ENCODE measurements at places on chromosomes 1 and 21. TPM values are rescaled to one million over a fixed set of nuclear protein-coding genes. Genes with fewer than 3 reads are reported as not detected.
A peak's percentile ranks its signal among the peaks of the same experiment; 100 is the strongest.

RPTN gene
- total RNA-seq: 0.09 TPM

IL23R gene
- not detected for total RNA-seq

DNA sequence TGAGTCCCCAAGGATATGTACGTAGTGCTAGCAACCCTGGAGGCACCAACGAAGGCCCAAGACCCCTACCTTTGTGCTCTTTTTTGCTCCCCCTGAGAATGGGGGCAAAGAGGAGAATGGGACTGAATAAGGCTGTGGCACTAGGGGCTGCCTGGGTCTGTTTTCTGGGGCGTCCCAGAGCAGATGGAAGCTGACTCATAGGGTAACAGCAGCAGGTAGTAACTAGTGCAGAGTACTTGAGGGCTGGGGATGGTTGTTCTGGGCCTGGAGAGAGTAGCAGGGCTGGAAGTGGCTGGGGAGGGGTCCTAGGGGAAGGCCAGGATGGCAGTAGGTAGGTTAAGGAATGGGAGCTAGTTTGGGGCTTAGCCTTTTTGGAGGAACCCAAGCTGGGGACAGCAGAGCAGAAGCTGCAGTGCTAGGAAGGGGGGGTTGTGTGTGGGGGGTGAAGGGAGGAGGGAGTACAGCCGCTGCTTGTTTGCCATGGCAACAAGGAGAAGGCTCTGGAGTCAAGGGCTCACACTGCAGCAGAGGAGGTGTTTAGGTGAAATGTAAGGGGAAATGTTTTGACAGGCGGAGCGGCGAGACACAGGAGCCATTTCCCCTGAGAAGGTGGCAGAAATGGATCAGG is 1.8 kb downstream of the NCDN start:
- no peak overlapping the region for H3K4me3 ChIP-seq
- DNase-seq: no peak
- H3K4me1 ChIP-seq: peaks cover 36% of the 10 kb centered on the region
- H3K27ac ChIP-seq: no peak overlapping the region
- no peaks in the 10 kb centered on the region for H3K27me3 ChIP-seq
- peaks cover 8% of the 10 kb centered on the region for H3K36me3 ChIP-seq

GRCh38 chr1:38071312-38072256 is 25.0 kb upstream of the POU3F1 start:
- H3K27me3 ChIP-seq: peaks cover 9% of the 10 kb centered on the region
- H3K27ac ChIP-seq: no peak overlapping the region
- DNase-seq: peak; percentile 16
- H3K36me3 ChIP-seq: no peaks in the 10 kb centered on the region
- H3K4me1 ChIP-seq: no peaks in the 10 kb centered on the region
- no peak overlapping the region for H3K4me3 ChIP-seq

GRCh38 chr1:206800411-206800810 is 28.1 kb upstream of the IL10 start:
- no peaks in the 10 kb centered on the region for H3K36me3 ChIP-seq
- no peaks in the 10 kb centered on the region for H3K4me1 ChIP-seq

DNA sequence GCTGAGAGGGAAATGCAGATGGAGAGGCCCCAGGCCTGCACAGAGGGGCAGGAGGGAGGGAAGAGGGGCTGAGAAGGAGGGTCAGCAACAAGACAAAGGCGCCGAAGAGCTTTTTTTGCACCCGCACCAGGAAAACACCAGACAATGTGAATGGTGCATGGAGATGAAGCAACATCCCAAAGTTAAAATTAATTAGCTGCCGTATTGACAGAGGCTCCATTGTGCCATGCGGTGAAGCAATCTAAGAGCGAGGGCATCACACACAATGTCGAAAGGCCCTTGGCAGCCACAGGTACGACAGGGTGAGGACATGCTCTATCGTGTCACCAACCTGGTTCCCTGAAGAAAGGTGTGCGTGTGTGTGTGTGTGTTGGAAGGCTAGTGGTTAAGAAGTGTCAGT is 41.2 kb downstream of the SSBP3 start:
- H3K4me1 ChIP-seq: no peaks in the 10 kb centered on the region
- no peaks in the 10 kb centered on the region for H3K27me3 ChIP-seq
- DNase-seq: no peak
- H3K36me3 ChIP-seq: no peaks in the 10 kb centered on the region
- H3K27ac ChIP-seq: no peak overlapping the region

GRCh38 chr1:223756806-223757700 is 44.7 kb downstream of the CAPN2 start:
- no peak for DNase-seq
- no peak overlapping the region for H3K4me3 ChIP-seq
- H3K36me3 ChIP-seq: peaks cover 92% of the 10 kb centered on the region
- no peak overlapping the region for H3K27ac ChIP-seq
- no peaks in the 10 kb centered on the region for H3K27me3 ChIP-seq
- peaks cover 4% of the 10 kb centered on the region for H3K4me1 ChIP-seq

DNA sequence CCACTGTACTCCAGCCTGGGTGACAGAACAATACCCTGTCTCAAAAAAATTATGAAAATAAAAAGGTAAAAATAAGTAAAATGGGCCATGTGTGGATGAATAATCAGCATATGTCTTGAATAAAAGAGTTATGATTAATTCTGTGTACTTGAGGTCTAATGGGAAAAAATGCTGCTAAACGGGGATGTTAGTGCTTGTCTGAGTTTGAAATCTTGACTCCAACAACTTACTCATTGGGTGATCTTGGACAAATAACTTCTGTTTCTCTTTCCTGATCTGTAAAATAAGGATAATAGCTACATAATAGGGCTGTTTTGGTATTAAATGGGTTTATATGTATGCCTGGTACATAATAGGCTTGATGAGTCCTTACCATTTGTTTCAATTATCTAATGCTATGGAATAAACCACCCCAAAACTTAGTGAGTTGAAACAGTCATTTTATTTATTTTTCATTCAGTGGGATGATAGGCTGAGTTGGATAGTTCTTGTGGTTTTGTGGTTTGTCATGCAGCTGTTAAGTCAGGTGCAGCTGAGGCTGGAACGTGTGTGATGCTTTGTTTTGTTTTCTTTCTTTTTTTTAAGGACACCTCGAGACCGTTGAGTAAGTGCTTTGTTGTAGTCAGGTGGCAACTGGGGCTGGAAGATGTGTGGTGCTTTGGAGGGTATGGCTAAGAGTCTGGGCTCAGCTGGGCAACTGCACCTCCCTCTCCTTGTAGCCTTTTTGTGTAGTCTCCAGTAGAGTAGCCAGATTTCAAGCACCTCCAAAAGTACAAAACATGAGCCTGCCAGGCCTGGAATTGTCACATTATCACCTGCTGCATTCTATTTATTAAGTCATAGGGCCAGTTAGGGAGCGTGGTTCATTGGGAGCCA is 4.9 kb downstream of the MDM4 start:
- no peak overlapping the region for H3K27ac ChIP-seq
- peak; percentile 83 for DNase-seq
- peaks cover 2% of the 10 kb centered on the region for H3K36me3 ChIP-seq
- no peaks in the 10 kb centered on the region for H3K27me3 ChIP-seq

DNA sequence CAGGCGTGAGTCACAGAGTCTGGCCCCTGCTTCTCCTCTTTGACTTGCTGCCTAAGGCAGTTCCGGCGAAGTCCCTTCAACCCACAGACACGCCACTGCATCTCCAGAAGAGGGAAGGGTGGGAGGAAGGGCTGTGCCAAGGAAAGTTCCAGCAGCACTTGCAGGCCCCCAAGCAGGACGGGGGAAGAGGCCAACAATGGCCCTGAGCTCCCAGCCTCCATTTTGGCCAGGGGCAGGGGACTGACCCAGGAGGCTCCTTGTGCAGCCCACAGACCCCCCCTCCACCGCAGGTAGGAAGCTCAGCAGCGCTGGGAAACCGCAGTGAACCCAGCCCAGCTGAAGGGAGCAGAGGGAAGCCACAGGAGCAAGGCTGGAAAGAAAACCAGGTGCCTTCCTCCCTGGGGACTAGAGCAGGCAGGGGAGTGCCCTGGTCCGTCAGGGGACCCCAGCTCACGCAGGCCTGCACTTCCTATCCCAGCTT is 35.4 kb downstream of the ACOT7 start:
- H3K27me3 ChIP-seq: no peaks in the 10 kb centered on the region
- H3K27ac ChIP-seq: no peak overlapping the region
- no peaks in the 10 kb centered on the region for H3K36me3 ChIP-seq
- peak; percentile 56 for DNase-seq
- peaks cover 30% of the 10 kb centered on the region for H3K4me1 ChIP-seq

GRCh38 chr1:218742467-218743262 is 397.5 kb downstream of the TGFB2 start:
- H3K27me3 ChIP-seq: no peaks in the 10 kb centered on the region
- no peak overlapping the region for H3K4me3 ChIP-seq
- no peak overlapping the region for H3K27ac ChIP-seq

DNA sequence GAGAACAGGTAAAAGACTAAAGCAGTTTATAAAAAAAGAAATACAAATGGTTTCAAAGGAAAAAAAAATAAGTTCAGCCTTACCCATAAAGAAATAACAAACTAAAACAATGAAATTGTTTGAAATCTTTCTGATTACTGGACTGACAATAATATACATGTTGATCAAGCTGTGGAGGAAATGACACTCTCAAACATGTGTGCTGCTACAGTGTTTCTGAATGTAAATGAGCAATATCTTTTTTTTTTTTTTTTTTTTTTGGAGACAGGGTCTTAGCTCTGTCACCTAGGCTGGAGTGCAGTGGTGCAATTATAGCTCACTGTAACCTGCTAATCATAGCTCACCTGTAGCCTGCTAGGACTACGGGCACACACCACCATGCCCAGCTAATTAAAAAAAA is 6.5 kb downstream of the EPS15 start:
- no peaks in the 10 kb centered on the region for H3K4me1 ChIP-seq
- H3K27me3 ChIP-seq: no peaks in the 10 kb centered on the region
- H3K4me3 ChIP-seq: no peak overlapping the region
- H3K27ac ChIP-seq: no peak overlapping the region
- no peaks in the 10 kb centered on the region for H3K36me3 ChIP-seq

DNA sequence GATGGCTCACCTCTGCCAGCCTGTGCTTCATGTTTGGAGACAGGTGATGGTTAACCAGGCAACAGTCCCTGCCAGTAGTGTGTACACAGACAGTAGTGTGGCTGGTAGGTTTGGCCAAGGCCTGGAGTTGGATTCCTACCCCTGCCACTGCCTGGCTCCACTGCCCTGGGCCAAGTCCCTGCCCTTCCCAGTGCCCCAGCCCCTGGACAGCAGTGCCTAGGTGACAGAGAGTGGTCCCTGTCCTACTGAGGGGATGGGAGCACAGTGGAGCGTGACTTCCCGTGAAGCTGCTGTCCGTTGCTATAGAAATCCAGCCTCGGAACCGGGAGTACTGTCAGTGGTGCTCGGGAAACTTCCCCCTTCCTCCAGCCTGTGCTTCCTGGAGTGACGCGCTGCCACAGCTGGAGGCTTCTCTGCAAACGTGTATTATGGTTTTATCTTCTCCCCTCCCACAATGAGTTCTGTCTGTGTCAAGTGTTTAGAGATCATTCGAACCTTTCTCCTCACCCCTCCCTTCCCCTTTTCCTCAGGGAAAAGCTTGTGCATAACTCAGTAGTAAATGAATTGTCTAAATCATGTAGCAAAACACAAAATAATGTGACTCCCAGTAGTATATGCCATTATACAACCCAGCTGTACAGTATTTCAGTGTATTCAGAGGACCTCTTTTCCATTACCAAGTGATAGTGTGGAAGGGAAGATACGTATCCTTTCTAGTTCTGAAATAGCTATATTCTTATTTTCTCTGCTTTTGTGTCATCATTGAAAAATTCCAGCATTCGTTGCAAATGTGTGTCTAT is 73.4 kb downstream of the GALNT2 start:
- H3K4me3 ChIP-seq: peak overlapping the region; percentile 18
- no peaks in the 10 kb centered on the region for H3K27me3 ChIP-seq
- DNase-seq: peak; percentile 59
